Nephron progenitor cell (in vitro differentiated cells): ENCODE measurements at places on chromosomes 7 and 10.

GRCh38 chr10:1664333-1664964 lies 72.9 kb downstream of the ADARB2 start:
- no peak for DNase-seq

GRCh38 chr10:99958302-99958701 lies 51.4 kb downstream of the DNMBP start:
- DNase-seq, result no peak

DNA sequence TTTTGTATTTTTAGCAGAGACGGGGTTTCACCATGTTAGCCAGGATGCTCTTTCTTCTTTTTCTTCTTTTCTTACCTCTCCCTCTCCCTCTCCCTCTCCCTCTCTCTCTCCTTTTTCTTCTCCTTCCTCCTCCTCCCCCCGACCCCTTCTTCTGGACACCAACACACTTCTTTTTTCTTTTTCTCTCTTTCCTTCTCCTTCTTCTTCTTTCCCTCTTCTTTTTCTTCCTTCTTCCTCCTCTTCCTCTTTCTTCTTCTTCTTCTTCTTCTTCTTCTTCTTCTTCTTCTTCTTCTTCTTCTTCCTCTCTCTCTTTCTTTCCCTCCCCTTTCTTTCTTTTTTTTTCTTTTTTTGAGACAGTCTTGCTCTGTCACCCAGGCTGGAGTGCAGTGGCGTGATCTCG lies 14.0 kb downstream of the MMD2 start:
- DNase-seq, result no peak

- no peak for DNase-seq
Measured at GRCh38 chr7:123637203-123637602, 18.5 kb upstream of the LMOD2 start.

GRCh38 chr7:16743236-16743635 lies 10.3 kb upstream of the TSPAN13 start:
- DNase-seq, result no peak

DNA sequence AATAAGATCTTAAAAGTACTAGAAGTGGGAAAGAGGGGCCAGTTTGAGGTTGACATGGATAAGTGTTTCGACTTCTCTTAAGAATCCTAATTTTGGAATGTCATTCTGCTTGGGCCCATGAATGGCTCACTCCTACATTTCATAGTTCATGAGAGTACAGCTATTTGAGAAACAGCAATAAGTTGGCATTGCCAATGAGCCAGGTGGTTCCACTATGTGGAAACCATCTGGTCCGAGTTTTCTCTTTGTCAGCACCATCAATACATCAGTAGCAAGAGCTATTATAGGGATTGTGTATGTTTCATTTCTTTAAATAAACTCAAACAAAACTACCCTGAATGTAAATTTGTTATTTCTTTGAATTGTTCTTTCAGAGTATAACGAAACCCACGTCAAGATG lies 78.1 kb upstream of the NEBL start:
- DNase-seq, result no peak

DNA sequence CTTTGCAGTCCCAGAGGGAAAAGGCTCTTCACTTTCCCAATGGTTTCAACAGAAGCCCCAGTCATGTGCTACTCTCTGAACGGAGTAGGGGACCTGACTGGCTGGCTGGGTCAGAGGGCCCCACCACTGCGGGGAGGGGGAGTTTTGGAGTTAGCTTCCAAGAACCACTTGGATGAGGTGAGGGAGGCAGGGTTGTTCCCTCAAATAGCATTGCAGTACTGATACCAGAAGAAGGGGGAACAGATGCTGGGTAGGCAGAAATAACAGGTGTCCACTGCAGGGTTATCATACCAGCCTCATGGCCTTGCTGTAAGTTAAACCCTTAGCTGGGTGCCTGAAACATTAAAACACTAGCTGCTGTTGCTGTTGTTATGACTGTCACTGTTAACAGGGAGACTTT lies 131.3 kb downstream of the UBE2H start:
- no peak for DNase-seq

DNA sequence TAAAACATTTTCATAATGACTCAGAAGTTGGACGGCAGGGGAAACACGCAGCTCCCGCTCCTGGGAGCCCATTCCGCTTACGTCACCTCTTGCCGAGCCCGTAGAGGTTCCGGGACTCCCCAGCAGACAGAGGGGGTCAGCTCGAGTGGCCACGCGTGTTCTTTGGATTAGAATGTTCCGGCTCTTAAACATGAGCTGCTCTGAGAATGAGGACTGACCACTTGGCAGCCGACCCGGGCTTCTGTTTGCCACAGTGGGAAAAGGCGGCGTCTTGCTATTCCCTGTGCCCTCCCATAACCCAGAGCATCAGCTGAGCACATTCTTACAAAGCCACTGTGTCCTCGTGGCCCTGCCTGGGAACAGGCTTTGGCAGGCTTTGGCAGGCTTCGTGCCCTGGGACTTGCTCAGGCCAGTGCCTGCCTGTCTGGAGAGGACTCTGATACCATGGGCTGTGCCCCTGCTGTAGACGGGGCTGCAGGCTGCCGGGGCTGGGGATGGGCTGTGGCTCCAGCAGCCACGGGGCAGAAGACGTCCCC lies 40.1 kb downstream of the PFKP start:
- no peak for DNase-seq

DNA sequence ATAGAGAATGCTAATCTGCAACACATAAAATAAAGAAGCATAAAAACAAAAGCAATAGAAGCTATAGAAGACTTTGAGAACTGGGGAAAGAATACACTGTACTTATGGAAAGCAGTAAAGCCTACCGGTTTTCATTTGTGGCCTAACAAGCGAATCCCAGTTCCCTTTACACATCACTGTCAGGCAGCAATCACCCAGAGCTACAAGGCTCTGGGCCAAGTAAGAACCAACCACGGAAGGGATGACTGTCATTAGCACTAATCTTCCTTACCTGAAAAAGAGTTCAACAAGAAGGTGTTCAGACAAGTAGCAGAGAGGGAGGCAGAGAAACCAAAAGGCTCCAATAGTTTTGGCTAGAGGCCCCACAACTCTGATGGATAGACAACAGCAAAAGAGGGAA lies 15.0 kb downstream of the CCDC6 start:
- no peak for DNase-seq

DNA sequence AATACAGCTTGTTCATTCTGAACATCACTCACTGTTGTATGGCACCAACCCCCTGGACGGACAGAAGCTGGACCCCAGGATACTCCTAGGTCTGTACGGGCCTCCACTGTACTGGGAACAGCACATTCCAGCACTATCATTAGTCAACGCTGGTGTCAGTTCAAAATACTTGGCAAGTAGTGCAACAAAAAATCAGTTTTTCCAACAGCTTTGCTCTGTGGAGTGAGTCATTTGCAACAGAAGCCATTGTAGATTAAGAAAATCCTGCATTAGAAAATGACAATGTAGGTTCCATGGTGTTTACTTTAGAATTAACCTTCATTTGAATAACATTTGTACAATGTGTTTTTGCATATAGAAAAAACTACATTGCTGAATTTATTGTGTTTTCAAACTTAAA lies 266.6 kb downstream of the HDAC9 start:
- peak; percentile 4 for DNase-seq

GRCh38 chr10:6431861-6432260 lies 148.2 kb downstream of the PRKCQ start:
- no peak for DNase-seq

DNA sequence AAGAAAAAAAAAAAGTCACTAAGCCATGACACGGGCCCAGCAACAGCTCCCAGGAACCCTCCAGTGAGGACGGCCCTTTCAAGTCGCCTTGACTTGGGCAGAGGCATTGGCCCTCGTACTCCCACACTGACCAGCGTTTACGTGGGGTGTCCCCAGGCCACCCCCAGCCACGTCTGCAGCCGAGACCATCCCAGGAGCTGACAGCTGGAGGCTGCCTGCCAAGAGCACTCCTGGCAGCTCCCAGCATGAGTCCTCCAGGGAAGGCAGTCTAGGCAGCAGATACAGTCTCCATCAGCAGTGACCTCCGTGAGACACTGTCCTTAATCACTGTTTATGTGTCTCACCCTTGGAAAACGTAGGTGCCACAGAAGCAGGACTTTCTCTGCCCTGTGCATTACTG lies 86.5 kb downstream of the PROSER2 start:
- no peak for DNase-seq

DNA sequence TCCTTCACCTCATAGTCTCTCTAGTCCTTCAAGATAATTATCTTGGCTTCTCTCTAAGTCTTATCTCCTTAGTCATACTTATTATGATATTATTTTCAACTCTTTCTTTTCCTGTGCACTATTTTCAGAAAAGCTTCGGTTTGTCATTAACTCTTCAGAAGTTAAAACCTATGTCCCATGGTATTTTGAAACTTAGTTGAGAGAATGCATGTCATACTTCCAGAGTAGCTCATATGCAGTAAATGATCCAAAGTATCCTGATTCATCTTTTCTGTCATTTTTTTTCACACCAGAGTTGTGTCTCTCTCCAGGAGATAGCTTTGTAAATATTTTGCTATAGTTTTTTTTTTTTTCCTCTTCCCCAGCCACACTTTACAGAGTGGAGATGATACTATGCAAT lies 1008.6 kb downstream of the NRG3 start:
- no peak for DNase-seq

GRCh38 chr7:84058311-84059076 lies 136.1 kb downstream of the SEMA3A start:
- DNase-seq, result no peak

DNA sequence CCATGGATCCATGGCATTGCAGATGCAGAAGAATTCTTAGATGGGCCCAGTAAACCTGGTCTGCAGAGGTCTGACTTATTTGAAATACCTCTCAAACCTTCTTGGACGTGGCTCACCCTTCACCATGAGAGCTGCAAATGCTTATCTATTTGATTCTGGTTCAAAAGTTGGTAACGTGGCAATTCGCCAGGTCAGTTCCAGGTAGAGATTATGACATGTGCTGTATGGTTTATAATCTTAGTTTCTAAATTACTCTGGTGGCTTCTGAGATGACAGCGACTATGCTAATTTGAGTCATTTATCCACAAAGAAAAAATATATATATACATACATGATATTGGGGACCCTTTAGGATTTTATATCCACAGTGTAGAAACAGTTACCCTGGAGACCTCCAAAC lies 68.8 kb downstream of the NRP1 start:
- no peak for DNase-seq

DNA sequence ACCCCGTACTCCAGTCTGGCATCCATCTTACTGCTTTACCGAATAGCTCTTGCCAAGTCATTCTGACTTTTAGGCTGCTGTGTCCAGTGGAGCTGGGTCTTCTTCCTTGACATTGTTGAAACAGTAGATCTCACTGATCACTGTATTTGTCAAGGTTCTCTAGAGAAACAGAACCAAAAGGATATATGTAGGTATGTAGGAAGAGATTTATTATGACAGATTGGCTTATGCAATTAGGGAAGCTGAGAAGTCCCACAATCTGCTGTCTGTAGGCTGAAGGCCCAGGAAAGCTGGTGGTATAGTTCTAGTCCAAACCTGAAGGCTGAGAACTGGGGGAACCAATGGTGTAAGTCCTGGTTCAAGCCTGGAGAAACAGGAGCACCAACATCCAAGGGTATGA lies 12.1 kb upstream of the PRRT4 start:
- DNase-seq, result no peak

DNA sequence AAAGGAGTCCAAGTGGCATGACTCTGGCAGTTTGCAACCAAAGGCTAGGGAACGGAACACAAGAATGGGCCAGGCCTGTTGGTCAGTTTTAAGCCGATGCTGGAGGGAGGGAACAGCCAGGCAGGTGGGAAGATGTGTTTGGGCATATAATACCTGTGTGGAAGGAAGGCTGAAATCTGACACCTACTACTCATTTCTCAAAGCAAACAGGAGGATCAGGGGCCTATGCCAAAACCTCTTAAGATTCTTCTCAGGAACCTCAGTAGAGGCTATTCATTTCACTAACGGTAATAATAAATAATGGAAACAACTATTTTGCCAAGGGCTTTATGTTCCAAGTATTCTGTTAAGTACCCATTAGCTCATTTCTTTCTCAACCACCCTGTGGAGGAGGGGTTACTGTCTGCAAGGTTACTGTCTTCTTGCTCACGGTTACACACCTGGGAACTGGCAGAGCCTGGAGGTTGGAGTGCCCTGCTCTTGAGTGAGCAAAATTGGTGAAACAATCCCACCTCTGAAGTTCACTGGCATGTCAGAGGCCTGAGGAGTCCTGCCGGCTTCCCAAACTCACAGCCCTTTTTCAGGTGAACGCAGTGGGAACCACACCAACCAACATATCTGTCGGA lies 35.5 kb downstream of the GOT1 start:
- DNase-seq, result no peak

DNA sequence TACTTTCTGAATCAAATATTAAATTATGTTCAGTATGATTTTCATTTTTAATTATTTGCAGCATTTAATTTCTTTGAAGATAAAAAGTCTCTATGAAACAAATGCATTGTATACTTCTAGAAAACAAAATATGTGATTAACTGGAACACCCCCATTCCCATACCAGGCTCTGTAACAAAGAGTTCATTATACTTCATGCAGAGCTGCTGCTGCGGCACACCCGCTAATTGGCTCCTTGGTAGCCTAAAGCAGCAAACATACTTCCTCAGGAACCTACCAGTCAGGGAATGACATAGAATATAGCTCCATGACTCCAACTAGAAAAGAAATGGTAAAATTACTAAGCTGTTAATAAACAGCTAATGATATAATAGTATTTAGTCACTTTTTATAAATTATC lies 19.3 kb downstream of the RAB11FIP2 start:
- DNase-seq, result no peak

- DNase-seq, result no peak
Measured at GRCh38 chr7:81284576-81284975, 365.7 kb upstream of the SEMA3C start.

GRCh38 chr7:2520131-2520760 lies 672 bp downstream of the LFNG start:
- DNase-seq, result no peak

GRCh38 chr7:148332191-148333186 lies 258.1 kb upstream of the C7orf33 start:
- no peak for DNase-seq

DNA sequence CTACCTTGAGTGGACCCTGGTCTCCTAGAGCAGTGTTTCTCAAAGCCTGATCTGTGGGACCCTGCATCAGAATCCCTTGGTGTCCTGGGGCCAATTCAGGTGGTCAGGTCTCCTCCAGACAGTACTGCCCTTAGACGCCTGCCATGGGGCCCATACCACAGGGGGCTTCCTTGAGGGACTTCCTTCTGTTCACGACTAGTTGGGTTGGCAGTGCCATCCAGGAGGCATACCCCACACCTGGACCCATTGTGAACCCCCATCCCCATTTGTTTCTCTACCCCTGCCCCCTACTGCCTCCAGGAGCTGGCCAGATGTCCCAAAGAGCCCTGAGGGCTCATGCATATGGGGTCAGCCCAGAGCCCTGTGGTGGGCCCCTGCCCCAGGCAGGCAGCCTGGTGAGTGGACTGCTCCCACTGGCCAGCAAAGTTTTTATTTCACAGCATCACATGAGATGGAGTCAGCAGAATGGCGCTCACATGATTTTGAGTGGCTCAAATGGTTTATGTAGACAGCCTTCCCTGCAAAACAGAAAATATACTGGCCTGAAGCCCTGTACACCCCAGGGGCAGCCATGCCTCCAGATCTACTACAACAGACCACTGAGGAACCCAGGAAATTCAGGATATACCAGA lies 259.9 kb upstream of the ZMIZ1 start:
- DNase-seq, result no peak

GRCh38 chr10:34698979-34699378 lies 116.1 kb downstream of the PARD3 start:
- no peak for DNase-seq
